ENCODE measurements at places on chromosomes 4 and X.

GRCh38 chrX:88584283-88584682 lies 162.7 kb upstream of the CPXCR1 start:
- DNase-seq, result no peak

- no peak for DNase-seq
Measured at GRCh38 chr4:48041535-48042137, 25.1 kb downstream of the NIPAL1 start.

- no peak for DNase-seq
Measured at GRCh38 chr4:4659871-4660651, 118.2 kb upstream of the STX18 start.

DNA sequence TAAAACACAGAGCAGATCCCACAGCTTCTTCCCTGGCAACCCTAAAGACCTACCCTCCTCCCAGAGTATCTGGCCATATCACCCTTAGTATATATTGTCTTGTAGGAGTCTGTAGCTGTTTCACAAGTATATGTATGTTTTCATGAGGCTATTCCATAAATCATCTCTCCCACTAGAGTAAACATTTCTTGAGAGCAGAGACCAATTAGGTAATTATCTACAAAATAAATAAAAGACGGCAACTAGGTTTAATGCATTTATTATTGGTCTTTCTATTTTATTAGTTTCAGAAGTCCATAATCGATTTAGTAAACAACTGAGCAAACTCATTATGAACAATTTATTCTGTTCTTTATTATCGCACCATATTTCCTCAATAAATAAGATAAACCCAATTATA lies 7.0 kb downstream of the ACOT9 start:
- no peak for DNase-seq

DNA sequence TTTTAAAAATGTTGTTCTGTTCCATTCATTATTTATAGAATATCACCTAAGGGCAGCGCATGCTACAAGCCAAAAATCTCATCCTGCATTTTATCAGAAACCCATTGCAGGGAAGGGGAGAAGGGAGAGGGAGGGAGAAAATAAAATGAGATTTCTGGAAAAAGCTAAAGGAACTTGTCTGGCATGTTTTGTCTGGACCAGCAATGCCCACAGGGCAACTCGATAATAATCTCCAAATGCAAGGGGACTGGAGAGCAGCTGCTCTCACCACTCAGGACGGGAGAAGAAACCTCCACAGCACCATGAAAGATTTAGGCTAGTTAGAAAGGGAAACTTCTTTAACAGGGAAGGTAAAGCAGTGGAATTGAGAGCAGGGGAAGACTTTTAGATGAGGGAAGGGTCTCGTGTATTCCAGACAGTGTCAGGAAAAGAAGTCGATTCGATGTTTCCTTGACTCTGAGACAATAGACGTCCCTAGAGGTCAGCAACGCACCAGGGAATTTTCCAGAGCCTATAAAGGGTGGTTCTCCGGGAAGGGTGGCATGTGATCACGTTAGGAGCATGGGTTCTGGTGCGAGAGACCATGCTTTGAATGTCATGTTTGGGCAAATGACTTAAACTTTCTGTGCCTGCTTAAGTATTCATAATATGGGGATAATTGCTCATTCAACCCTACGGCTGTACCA lies 132.2 kb upstream of the NDP start:
- DNase-seq, result no peak

- DNase-seq, result peak; percentile 58
Measured at GRCh38 chr4:156638925-156639605, 332.5 kb downstream of the PDGFC start.

DNA sequence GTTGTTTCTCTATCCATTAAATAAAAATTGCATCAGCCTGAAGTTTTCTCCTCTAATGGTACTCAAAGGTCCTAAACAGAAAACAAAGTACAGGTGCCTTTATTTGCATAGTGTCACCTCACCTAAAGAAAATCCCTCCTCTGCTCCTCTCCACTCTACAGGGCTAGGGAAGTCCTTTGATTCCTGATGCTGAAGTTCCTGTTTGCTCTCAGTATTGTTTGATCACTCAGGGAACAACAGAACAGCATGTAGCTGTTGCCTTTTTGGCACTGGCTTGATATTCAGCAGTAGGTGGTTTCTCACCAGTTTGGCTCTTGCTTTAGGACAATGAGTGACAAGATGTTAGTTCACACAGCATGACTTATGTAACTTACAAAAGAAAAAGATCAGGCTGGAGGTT lies 156.2 kb upstream of the SLC7A11 start:
- DNase-seq, result no peak

DNA sequence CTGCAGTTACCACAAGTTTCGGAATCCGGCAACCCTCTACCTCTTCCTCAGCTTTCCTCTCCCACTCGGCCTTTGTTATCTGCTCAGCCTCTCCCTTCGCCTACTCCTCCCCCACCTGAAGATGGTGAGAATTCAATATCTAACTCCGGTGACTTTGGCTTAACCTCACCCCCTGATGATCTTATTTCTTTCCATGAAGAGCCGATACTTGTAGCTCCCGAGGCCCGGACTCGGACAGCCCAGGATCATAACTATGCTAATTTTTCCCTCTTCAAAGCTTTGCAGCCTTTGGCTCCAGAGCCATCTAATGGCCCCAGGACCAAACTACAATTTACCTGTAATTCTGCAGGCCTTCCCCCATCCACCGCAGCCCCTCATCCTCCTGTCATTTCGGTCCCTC lies 32.0 kb upstream of the MGST2 start:
- peak; percentile 36 for DNase-seq

GRCh38 chr4:102477657-102478056 lies 23.5 kb upstream of the NFKB1 start:
- DNase-seq, result no peak

GRCh38 chr4:38666766-38667084 lies 2.7 kb downstream of the KLF3 start:
- no peak for DNase-seq

DNA sequence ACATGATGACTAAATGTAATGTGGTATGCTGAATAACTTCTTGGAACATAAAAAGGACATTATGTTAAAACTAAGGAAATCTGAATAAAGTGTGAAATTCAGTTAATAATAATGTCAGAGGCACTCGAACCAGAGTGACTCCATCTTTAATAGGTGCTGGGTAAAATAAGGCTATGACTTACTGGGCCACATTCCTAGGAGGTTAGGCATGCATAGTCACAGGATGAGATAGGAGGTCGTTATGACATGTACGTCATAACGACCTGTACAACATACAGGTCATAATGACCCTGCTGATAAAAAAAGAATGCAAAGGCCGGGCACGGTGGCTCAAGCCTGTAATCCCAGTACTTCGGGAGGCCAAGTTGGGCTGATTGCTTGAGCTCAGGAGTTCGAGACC lies 28.9 kb upstream of the OPHN1 start:
- no peak for DNase-seq

- peak; percentile 26 for DNase-seq
Measured at GRCh38 chrX:71541210-71542022, 8.5 kb downstream of the OGT start.

GRCh38 chr4:28675582-28675981 lies 1814.9 kb downstream of the STIM2 start:
- DNase-seq, result no peak

- DNase-seq, result no peak
Measured at GRCh38 chr4:86927843-86928395, 6.9 kb upstream of the AFF1 start.

DNA sequence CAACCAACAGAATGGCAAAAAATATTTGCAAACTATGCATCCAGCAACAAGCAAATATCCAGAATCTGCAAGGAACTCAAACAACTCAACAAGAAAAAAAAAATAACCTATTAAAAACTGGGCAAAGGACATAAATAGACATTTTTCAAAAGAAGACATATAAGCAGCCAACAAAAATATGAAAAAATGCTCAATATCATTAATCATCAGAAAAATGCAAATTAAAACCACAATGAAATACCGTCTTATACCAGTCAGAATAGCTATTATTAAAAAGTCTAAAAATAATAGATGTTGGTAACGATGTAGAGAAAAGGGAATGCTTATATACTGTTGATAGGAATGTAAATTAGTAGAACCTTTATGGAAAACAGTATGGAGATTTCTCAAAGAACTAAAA lies 53.4 kb downstream of the WDR19 start:
- DNase-seq, result no peak

GRCh38 chr4:123412700-123413512 lies 16.3 kb downstream of the SPRY1 start:
- no peak for DNase-seq

GRCh38 chr4:139564502-139564901 lies 8.5 kb upstream of the SETD7 start:
- no peak for DNase-seq

DNA sequence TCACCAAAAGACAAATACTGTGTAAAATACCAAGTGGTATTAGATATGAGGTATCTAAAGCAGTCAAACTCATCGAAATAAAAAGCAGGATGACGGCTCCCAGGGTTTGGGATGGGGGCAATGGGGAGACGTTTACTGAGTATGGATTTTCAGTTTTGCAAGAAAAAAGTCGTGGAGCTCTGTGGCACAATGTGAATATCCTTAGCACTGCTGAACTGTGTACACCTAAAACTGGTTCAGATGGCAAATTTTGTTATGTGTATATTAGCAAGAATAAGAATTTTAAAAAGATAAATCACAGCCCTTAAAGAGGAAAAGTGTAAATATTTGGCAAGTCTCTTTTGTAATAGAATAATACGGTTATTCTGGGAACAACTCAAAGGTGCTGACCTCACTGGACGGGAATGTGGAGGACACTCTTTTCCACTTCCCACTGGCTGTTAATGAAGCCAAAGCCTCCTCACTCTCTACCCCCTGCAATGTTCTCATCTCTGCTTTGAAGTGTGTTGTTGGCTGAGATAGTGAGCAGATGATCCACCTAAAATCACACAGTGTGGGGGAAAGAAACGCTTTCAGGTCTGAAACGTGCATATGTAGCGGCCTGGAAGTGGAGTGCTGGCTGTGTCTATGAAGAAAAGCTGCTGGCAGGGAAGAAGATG lies 49.2 kb downstream of the SEL1L3 start:
- DNase-seq, result peak; percentile 34

- no peak for DNase-seq
Measured at GRCh38 chrX:905848-906566, 275.4 kb downstream of the SHOX start.

Data from lung (tissue), 17 donors.